ENCODE measurements at places on chromosomes 16 and 17.

DNA sequence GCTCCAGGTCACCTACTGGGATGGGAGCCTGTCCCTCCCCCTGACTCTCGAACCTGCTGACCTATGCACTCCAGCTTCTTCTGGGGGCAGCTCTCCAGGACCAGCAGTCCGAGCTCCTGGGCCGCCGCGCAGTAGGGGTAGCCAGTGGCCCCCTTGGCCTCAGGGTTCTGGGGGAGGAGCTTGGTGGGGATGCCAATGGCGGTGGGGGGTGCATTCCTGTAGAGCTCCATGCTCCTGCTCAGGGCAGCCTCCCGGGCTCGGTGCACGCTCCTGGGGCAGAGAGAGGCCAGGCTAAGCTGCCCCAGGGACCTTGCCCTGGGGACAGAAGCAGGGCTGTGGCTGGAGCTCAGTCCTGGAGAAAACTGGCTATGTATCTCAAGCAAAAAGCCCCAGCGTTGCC, 7.7 kb upstream of the SPATA2L start:
- no peak for DNase-seq

- no peak for DNase-seq
Observed at GRCh38 chr17:73256220-73256619, 5.5 kb downstream of the CPSF4L start.

DNA sequence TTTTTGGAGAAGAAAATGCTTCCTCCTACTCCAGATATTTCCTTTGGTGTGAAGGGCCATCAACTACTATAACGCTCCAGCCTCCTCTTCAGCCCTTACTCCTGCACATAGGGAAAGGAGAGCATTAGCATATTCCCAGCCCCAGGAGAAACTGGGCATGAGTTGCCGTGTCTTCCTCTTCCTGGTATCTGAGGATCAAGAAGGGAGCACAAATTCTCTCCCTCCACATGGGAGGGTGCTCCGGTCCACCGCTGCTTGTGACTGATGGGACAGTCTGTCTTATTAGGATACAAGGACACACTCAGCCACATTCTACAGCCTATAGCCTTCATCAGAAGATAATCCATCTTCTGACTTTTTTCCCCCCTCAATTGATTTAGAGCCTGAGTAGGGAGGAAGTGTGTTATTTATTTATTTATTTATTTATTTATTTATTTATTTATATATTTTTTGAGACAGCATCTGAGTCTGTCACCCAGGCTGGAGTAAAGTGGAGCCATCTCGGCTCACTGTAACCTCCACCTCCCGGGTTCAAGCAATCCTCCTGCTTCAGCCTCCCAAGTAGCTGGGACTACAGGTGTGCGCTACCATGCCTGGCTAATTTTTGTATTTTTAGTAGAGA, 16.6 kb upstream of the CYB5B start:
- DNase-seq: no peak

DNA sequence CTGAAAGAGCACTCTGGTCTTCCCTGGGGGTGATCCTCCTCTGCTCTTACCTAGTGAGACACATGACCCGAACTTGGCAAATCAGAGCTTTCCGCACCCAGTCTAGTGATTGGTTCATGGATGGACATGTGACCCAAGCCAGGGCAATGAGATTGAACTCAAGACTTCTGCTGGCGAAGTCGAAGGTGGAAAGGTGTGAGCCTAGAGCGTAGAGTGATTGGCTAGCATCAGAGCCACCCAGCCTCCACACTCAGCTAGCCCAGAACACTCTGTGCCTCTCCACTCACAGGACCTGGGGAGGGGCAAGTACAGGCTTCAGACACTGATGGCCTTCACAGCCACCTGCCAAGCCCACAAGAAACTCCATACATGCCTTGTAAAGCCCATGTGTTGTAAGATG, 17.6 kb downstream of the ATPAF2 start:
- no peak for DNase-seq

- DNase-seq: no peak
Observed at GRCh38 chr16:8717892-8718415, 43.5 kb downstream of the ABAT start.

All from inflammatory macrophage treated with lipopolysaccharide for 4 hours (primary cell).